ENCODE measurements at places on chromosomes 12 and 14.

DNA sequence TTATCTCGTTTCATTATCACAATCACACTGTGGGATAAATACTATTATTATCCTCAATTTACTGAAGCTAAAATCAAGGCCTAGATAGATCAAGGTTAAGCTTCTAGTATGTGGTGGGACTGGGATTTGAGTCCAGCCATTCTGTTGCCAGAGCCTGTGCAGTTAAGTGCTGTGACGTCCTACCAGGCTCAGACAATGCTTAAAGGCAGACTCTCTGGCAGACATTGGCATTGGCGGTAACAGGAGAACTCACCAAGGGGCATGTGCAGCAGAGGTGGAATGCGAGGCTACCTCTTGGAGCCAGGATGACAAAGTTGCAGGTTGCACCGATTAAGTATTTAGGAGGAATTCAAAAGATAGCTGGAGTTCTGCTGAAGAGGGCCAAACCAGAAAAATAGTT, 155.6 kb upstream of the IFNG-AS1 start:
- H3K4me1 ChIP-seq, result no peaks in the 10 kb centered on the region
- no peak overlapping the region for H3K4me3 ChIP-seq
- H3K36me3 ChIP-seq, result no peaks in the 10 kb centered on the region

DNA sequence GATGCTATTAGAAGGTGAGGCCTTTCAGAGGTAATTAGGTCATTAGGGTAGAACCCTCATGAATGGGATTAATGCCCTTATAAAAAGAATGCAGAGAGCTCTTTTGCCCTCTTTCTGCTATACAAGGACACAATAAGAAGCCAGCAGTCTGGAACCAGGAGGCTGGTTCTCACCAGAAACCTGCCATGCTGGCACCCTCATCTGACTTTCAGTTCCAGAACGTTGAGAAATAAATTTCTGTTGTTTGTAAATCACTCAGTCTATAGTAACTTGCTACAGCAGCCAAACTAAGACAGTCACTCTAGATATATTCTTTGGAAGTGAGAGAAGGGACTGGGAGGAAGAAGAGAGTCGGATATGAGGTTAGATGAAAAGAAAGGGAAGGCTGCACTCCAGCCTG, 125.0 kb upstream of the MYF6 start:
- H3K36me3 ChIP-seq, result no peaks in the 10 kb centered on the region
- H3K4me3 ChIP-seq, result no peak overlapping the region
- no peaks in the 10 kb centered on the region for H3K27me3 ChIP-seq
- H3K4me1 ChIP-seq, result no peaks in the 10 kb centered on the region
- no peak for DNase-seq
- no peak overlapping the region for H3K27ac ChIP-seq

DNA sequence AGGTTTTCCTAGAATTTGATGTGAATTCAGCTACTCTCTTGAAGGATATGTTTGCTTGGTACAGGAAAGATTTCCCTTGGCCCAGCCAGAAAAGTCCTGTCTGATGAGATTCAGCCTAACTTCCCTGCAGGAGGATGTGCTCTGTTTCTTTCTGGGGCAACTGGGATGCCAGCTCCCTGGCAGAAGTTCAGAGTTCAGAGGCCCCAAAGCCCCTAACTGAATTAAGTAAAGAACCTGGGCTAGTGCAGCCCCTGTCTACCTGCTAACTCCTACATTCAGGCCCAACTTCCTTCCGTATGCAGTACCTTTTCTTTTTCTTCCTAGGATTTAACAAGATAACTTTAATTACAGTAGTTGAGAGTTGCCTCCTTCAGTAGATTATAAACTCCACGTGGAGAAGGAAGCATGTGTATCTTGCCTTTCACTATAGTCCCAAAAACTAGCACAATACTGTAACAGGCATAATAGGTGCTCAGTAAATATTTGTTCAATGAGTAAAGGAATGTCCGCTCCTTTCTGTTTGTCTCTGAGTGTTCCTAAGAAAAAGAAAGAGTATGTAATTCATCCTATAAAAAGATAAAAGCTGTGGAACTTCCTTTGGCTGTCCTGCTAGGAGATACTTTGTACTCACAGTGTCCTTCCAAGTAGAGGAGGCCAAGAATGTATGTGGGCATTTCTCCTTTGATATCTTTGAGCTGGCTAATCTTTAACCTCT, 141.0 kb downstream of the SLC8A3 start:
- no peak overlapping the region for H3K4me3 ChIP-seq

GRCh38 chr12:52724384-52724783, 21.1 kb upstream of the KRT77 start:
- H3K36me3 ChIP-seq, result no peaks in the 10 kb centered on the region
- DNase-seq, result no peak
- no peaks in the 10 kb centered on the region for H3K4me1 ChIP-seq
- H3K27ac ChIP-seq, result no peak overlapping the region
- no peak overlapping the region for H3K4me3 ChIP-seq
- H3K27me3 ChIP-seq, result no peaks in the 10 kb centered on the region

DNA sequence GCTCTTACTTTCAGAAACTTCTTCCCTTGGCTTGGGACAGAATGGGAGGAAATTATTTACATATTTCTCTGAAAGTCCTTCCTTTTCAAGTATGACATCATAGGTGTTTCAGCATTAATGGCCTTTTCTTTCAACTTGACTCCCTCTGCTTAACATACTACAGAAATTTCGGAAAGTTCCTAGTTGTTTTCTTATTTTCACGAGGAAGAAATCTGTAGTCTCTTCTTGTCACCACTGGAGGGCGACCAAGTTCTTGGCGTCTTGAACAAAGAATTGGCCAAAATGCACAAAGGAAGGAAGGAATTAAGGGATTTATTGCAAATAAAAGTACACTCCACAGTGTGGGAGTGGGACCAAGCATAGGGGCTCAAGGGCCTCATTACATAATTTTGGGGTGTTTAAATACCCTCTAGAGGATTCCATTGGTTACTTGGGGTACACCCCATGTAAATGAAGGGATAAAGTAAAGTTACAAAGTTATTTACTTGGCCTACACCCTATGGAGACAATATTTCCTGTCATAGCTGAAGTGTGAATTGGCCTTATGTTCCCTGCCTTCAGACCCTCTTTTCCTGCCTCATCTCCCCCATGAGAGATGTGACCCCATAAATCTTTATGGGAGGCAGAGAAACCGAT, 70.4 kb downstream of the RPL10L start:
- no peak overlapping the region for H3K4me3 ChIP-seq
- H3K27me3 ChIP-seq, result no peaks in the 10 kb centered on the region
- H3K27ac ChIP-seq, result no peak overlapping the region
- no peaks in the 10 kb centered on the region for H3K36me3 ChIP-seq

DNA sequence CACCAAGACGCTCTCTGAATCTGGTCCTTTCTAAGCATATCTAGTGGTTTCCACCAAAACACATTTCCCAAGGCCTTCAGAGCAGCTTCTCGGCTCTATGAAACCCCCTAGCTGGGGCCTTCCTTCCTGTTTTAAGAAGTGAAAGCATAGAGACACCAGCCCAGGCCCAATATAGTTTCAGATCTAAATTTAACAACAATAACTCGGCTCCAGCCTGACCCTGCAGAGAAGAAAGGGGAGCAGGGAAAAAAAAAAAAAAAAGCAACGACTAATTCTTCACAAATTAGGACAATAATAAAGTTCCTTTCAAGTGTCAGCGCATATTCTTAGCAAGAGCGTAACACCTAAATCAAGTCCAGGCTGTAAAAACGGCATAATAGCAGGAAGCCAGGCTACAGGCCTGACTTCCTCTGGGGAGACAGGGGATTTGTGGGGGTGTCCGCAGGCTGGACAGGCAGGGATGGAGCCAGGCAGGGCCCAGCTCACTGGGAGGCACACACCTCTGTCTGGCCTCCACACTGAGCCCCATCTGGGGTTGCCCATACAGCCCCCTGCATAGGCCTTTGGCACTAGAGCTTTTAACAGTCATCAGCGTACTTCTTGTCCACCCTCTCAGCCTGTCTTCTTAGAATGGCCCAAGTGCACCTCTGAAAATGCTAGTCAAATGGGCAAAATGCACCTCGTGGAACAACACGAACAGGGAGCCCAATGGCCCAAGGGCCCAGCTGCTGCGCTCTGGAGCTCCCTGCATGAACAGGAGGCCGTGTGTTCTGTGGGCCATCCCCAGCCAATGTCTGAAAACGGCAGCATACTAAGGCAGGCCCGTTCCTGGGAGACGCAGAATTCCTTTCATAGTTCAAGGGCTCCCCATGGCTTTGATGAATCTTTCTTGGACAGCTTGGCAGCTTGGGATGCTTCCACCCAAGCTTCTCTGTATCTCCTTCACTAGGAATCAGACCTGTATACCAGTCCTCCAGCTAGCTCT, 772.9 kb downstream of the MED13L start:
- no peak overlapping the region for H3K27ac ChIP-seq
- H3K4me3 ChIP-seq, result no peak overlapping the region
- DNase-seq, result no peak
- no peaks in the 10 kb centered on the region for H3K36me3 ChIP-seq
- no peaks in the 10 kb centered on the region for H3K27me3 ChIP-seq

DNA sequence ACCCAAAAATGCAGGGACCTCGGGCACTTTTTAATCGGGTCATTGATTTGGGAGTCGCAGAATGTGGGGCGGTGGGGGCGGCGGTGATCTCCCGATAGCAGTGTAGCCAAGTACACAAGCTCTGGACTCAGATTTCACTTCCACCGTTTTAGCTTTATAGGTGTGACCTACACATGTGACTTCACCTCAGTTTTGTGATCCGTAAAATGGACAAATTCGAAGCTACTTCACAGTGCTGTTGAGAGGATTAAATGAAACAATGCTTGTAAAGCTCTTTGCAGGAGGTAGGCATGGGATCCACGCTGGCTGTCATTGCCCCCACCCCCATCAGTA, 478 bp downstream of the RITA1 start:
- no peaks in the 10 kb centered on the region for H3K27me3 ChIP-seq
- peaks cover 33% of the 10 kb centered on the region for H3K4me1 ChIP-seq

GRCh38 chr12:65606008-65606766, 218.1 kb upstream of the HMGA2 start:
- peaks cover 33% of the 10 kb centered on the region for H3K4me1 ChIP-seq
- no peak overlapping the region for H3K4me3 ChIP-seq
- H3K27me3 ChIP-seq, result no peaks in the 10 kb centered on the region
- no peak for DNase-seq
- H3K36me3 ChIP-seq, result no peaks in the 10 kb centered on the region

DNA sequence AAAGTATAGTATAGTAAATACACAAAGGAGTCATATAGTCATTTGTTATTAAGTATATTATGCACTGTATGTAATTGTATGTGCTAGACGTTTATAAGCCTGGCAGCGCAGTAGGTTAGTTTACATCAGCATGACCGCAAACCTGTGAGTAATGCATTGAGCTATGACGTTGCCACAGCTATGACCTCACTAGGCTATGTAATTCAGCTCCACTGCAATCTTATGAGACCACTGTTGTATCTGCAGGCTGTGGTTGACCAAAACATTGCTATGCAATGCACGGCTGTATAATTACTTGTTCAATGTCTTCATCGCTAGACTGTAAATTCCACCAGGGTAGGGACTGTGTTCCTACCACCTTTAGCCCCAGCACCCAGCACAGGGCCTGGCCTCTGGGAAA, 53.2 kb upstream of the VASH1 start:
- H3K4me1 ChIP-seq, result no peaks in the 10 kb centered on the region
- H3K27ac ChIP-seq, result no peak overlapping the region
- no peaks in the 10 kb centered on the region for H3K36me3 ChIP-seq
- no peak overlapping the region for H3K4me3 ChIP-seq
- DNase-seq, result no peak

GRCh38 chr14:32399920-32400319, 70.8 kb downstream of the AKAP6 start:
- no peaks in the 10 kb centered on the region for H3K36me3 ChIP-seq
- no peaks in the 10 kb centered on the region for H3K27me3 ChIP-seq
- H3K27ac ChIP-seq, result no peak overlapping the region
- H3K4me1 ChIP-seq, result no peaks in the 10 kb centered on the region

- H3K4me1 ChIP-seq, result peaks cover 84% of the 10 kb centered on the region
- peaks cover 96% of the 10 kb centered on the region for H3K36me3 ChIP-seq
- no peak for DNase-seq
- H3K4me3 ChIP-seq, result no peak overlapping the region
- peak overlapping the region; percentile 66 for H3K27ac ChIP-seq
These were observed 10.3 kb downstream of the NAB2 start for GRCh38 chr12:57099047-57099714.

GRCh38 chr12:95908573-95908972, 33.8 kb downstream of the CCDC38 start:
- no peak overlapping the region for H3K27ac ChIP-seq
- no peaks in the 10 kb centered on the region for H3K27me3 ChIP-seq
- H3K4me3 ChIP-seq, result no peak overlapping the region

GRCh38 chr14:72699852-72700257, 194.0 kb downstream of the DPF3 start:
- H3K27me3 ChIP-seq, result no peaks in the 10 kb centered on the region
- H3K4me3 ChIP-seq, result no peak overlapping the region
- no peak overlapping the region for H3K27ac ChIP-seq
- H3K4me1 ChIP-seq, result no peaks in the 10 kb centered on the region
- no peak for DNase-seq

DNA sequence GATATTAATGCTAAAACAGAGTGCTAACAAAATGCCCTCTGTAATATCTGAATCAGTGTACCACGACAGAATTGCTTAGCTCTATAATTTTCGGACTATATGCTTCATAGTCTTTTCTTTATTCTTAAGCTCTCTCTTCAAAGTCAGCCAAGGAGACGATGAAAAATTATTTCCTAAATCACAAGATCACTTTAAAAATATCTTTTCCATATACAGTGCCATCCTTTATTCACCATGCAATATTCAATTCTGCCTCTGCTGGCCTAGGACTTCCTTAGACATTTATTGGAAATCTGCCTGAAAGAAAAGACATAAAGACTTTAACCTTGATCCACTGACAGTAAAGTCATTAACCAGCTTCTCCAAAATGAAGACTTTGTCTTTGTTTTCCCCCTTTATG, 238.9 kb upstream of the BTG1 start:
- no peak overlapping the region for H3K4me3 ChIP-seq
- no peak overlapping the region for H3K27ac ChIP-seq
- H3K27me3 ChIP-seq, result no peaks in the 10 kb centered on the region

DNA sequence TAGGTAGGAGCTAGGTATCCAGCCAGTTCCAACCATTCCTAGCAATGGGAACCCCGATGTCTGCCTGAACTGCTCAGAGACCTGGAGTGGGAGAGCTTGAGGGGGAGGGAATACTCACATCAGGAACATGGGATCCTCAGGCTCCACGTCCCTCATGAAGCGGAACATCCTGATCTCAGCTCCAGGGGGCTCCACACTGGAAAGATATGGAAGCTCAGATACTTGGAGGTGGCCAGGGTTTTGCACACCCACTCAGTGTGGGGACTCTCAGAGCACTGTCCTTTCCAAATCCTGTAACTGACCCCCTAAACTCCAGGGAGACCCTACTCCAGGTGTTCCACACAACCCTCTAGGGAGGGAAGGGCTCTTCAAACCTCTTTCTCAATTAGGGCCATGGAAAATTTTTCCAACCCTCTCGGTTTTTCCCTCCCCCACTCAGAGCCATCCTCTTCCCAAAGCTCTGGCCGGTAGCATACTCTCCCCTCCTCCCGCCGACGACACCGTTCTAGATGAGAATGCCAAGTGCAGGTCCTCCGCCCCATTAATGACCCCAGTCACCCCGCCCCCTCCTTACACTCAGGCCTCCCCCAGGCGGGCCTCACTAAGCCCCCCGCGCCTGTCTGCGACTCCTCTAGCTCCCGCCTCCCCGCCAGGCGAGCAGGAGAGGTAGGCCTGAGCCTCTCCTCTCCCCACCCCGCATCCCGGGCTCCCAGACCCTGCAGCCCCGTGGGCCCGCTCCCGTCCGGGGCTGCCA, 597 bp downstream of the MLF2 start:
- H3K36me3 ChIP-seq, result peaks cover 18% of the 10 kb centered on the region
- peaks cover 12% of the 10 kb centered on the region for H3K4me1 ChIP-seq
- no peaks in the 10 kb centered on the region for H3K27me3 ChIP-seq
- no peak for DNase-seq
- H3K27ac ChIP-seq, result peak overlapping the region; percentile 98

- DNase-seq, result no peak
- peaks cover 62% of the 10 kb centered on the region for H3K4me1 ChIP-seq
- H3K27me3 ChIP-seq, result no peaks in the 10 kb centered on the region
- H3K27ac ChIP-seq, result no peak overlapping the region
These were observed 7.2 kb downstream of the SH2B3 start for GRCh38 chr12:111412830-111413441.

Data from esophagus squamous epithelium (tissue), 5 donors.